HS-27A (cell line): ENCODE measurements at places on chromosomes 4 and X.

- DNase-seq: no peak
Observed at GRCh38 chrX:111687305-111687704, 6.3 kb downstream of the ALG13 start.

DNA sequence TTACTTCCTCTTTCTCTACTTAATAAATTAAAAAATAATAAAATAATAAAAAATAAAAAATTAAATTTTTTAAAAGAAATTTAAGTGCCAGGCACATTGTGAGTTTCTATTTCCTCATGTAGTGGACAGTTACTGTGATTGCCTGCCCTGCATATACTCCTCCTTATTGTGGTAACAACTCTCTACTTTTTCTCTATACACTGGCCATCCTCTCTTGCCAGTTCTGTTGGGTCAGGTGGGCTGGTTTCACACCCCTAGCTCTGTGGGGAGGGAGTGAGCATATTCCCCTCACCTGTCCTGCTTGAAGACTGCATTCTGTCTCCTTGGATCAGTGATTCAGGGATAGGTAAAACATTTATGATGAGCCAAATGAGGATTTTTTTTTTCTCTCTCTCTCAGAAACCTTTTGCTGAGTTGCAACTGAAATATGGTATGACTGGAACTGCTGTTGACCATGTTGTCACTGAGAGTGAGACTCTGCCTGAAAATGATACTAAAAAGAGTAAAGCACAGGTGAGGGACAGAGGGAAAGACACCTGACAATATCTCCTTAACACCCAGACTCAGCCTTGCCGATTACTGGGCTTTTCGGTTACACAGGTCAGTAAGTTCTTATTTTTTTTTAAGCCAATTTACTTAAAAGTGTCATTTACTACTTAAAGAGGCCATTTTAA is 37.2 kb downstream of the CXXC4 start:
- DNase-seq: no peak

DNA sequence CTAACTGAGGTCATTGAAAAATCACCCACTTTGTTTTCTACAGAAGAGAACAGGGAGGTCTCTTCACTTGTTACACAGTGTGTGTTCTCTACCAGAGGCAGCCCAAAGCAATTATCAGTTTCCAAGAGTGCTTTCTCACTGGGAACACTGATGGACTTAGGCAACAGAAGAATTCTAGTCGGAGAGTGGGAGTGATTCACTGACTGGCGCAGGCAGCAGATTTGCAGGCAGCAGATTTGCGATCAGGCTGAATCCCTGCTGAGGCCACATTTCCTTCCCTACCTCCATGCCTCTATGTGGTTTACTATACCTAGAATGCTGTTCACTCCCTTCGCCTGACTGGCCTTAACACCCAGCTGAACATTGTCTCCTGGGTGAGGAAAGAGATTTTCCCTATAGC is 6.6 kb downstream of the OCIAD2 start:
- no peak for DNase-seq

DNA sequence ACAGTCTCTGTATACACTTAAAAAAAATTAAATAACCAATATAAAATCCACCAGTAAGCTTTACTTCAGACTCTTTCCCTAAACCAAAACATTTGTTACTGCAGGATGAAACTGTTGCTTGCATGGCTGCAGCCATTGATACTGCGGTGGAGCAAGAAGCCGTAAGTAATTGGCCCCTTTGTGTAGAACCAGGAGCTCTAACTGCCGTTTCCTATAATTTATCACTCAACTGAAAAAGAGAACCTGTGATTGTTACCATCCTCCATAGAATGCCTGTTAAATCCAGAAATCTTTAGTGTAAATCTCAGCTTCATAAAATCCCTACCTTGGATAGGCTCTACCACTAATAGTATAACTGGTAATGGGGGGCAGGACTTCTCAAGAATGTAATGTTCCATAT is 62.6 kb downstream of the KIF4A start:
- no peak for DNase-seq

DNA sequence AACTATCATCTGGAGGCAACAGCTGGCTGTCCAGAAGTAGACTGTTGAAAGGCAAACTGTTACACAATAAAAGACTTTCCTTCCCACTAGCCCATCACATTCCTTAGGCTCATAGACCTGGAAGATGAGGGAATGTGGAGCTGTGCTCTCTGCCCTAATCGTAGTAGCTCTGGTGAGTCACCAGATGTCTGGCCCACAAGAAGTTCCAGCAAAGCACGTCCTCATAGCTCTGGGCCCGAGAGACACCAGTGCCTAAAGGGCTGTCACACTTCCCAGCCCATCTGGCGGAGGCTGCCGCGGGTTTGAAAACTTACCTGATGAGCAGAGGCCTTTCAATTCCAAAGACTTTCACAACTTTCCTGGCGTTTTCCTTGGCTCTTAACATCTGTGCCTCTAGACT is 81.7 kb upstream of the STOX2 start:
- DNase-seq: no peak

DNA sequence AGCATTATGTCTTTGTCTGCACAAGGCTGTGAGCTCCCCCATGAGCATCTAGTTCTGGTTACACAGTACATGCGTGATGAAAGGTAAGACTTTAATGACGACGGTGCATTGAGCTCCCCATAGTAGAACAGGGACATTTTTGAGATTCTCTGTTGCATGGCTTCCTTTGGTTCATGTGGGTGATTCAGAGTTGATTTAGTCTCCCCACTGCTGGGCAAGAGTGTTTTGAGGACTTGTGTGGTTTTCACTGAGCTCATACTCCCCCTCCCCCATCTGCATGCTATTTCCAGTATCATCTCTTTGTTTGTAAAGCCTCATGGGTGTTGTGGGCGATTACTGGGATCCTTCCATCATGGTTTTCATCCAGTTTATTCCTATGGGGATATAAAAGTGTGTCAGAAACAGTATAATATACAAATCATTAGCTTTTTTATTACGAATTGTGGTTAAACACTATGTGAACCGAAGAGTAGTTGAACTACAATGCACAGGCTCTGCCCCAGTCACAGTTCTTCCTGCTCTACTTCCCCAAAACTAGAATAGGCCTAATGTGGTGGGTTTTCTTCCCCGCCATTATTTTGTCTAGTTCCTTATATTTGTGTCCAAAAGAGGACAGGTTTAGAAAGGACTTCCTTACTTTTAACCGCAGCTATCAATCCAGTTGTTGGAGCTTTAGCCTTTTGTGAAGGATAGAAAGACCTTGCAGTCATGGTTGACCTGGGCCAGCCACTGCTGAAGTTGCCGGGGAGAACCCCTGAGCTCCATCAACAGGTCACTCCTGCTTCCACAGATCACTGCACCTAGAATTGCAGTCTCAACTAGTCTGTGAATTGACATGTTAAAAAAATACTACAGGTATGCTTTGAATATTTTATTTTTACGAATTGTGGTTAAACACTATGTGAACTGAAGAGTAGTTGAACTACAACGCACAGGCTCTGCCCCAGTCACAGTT is 30.4 kb downstream of the KIT start:
- DNase-seq: no peak

- no peak for DNase-seq
Observed at GRCh38 chr4:40967550-40967949, 217.8 kb downstream of the NSUN7 start.

GRCh38 chr4:128288689-128289106 is 1.1 kb upstream of the PGRMC2 start:
- DNase-seq: no peak

- no peak for DNase-seq
Observed at GRCh38 chrX:7214251-7214650, 66.3 kb upstream of the PUDP start.

DNA sequence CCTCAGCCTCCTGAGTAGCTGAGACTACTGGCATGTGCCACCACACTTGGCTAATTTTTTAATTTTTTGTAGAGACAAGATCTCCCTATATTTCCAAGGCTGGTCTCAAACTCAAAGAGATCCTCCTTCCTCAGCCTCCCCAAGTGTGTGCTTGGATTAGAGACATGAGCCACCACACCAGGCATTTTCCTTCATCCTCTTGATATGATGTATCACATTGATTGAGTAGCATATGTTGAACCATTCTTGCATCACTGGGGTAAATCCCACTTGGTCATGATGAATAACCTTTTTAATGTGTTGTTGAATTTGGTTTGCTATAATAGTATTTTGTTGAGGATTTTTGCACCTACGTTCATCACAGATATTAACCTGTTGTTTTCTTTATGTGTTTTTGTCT is 24.2 kb upstream of the PPM1K start:
- DNase-seq: no peak

DNA sequence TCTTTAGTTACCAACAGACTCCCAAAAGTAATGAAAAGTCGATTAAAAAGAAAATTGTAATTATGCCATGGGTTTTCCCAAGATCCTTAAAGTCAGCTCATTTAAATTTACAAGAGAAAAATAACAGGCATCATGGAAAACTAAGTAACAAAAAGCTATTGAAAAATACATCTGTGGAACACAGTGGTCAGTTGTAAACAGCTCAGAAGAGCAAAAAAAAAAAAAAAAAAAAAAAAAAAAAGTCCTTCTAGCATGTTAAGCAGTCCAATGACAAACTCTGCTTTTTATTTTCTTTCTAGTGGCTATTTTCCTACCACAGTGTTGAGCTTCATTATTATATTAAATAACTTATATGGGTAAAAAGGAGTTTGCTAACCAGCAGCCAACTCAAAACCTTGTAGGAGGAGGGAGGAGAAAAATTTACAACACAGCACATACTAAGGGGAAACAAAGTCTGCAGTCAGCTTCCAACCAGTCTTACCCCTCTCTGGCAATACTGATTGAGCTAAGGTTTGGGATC is 44.9 kb downstream of the RASGEF1B start:
- no peak for DNase-seq

GRCh38 chrX:152403515-152403914 is 47.6 kb downstream of the GABRA3 start:
- no peak for DNase-seq

DNA sequence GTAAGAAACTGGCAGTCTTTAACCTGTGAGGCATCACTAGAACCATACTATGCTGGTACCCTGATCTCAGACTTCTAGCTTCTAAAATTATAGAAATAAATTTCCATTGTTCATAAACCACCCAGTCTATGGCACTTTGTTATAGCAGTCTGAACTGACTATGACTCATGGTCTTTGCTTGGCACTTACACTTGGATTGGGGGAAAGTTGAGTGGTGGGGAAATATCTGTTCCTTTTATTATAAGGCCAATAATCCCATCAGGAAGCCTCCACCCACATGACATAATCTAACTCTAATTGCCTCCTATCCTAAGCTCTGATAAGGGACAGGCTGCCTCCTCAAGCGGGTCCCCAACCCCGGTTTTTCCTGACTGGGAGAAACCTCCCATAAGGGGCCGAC is 61.4 kb upstream of the PACRGL start:
- DNase-seq: no peak

- no peak for DNase-seq
Observed at GRCh38 chrX:85243155-85243554, 424 bp downstream of the SATL1 start.

- no peak for DNase-seq
Observed at GRCh38 chr4:5043579-5043978, 7.7 kb upstream of the STK32B start.

DNA sequence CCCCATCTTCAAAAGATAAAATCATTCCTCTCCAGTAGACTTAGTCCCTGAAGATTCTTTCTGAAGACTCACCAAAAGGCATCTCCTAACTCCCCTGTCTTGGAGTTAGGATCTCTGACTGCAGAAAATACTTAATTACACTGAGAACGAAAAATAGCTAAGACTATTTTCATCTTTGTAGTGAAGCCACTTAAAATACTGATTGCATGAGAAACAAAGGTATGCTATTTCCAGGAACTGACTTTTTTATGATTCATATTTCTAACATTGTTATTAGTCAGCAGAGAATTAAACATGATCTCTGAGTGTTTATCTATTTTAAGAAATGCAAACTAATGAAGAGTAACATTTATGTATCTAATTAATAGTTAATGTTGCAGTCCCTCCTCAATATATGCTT is 71.8 kb upstream of the NR3C2 start:
- DNase-seq: peak; percentile 35

- DNase-seq: no peak
Observed at GRCh38 chr4:157572284-157572683, 351.8 kb downstream of the GRIA2 start.

DNA sequence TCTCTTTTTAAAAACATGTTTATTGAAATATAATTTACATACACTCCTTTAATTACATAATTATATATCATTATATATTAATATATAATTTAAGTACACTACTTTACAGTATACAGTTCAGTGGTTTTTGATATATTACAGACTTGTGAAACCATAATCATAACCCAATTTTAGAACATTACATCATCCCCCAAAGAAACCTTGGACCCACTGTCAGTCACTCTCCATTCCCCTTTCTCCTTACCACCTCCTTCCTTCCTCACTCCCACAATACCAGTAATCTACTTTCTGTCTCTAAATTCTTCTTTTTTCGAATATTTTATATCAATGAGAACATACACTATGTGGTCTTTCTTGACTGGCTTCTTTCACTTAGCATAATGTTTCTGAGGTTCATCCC is 17.9 kb upstream of the EXOSC9 start:
- no peak for DNase-seq

DNA sequence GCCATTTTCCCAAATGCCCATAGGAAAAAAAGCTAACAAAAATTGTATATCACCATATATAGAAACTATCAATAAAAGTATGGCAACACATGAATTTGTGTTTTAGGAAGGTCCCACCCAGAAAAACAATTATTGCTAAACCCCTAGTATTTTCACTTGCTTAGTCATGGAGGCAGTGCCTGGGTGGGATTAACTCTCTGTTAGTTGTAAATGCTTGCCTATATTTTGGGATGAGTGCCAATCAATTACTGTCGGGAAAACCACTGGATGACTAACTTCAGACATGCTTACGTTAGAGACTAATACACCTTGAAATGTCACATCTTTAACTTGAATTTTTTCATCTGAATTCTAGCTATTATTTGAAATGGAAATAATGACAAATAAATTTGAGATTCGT is 33.9 kb downstream of the TMPRSS11A start:
- DNase-seq: peak; percentile 63

- no peak for DNase-seq
Observed at GRCh38 chr4:86935566-86935852, 698 bp downstream of the AFF1 start.

- no peak for DNase-seq
Observed at GRCh38 chrX:155718972-155719586, 106.3 kb upstream of the TMLHE start.

DNA sequence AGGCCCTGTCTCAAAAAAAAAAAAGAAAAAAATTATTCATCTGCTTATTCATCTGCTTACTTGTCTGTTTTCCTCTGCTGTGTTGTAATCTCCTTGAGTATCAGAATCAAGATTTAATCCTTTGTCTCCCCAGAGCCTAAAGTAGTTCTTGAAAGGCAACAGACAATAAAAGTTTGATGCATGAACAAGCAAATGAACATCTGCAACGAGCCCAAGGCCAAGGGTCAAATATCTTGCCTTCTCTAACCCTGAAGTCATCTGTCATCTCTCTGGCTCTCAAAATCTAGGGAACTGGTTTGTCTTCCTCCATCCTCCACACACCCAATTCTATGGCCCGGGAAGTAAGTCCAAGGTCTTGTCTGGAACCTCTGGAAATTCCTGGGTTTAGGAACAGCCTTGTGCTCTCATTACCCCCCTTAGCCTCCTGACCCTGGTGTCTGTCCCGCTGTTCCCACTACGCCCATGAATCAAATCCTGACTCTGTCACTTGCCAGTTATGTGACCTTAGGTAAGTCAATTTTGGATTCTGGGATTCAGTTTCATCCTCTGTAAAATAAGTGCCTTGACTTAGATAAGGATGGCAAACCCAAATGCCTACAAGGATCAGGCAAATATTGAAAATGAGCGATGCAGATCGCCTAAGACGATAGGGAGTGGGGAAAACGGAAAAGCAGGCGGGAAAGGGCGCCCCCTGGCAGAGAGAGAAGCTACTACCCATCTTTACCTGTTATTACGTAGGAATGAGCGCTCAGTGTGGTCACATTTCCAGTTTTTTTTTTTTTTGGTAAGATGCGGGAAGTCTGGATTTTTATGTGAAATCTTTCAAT is 102.7 kb upstream of the DHX15 start:
- DNase-seq: no peak
